Activated T-cell treated with anti-CD3 and anti-CD28 coated beads for 4 hours (primary cell): ENCODE measurements at places on chromosomes 7 and 10.

GRCh38 chr7:2843191-2843685, 870 bp downstream of the GNA12 start:
- DNase-seq, result no peak

GRCh38 chr10:77873536-77874380, 52.8 kb downstream of the DLG5 start:
- no peak for DNase-seq

GRCh38 chr7:19051767-19052375, 65.6 kb downstream of the TWIST1 start:
- peak; percentile 10 for DNase-seq

DNA sequence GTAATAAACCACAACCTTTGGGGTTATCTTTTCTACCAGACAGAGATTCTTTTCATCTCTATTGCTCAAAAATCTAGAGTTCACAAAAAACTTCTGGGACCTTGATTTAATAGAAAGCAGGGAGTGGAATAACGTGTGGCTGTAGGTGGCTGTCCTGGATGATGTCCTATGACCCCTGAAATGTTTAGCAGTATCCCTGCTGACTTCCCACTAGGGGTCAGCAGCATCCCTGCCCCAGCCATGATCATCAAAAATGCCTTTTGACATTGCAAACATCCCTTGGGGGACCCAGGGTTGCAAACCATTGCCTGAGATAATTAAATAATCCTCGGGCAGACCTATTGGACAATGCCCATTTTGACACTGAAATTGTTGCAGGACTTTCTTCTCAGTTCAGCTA, 177.1 kb downstream of the USP6NL start:
- no peak for DNase-seq

DNA sequence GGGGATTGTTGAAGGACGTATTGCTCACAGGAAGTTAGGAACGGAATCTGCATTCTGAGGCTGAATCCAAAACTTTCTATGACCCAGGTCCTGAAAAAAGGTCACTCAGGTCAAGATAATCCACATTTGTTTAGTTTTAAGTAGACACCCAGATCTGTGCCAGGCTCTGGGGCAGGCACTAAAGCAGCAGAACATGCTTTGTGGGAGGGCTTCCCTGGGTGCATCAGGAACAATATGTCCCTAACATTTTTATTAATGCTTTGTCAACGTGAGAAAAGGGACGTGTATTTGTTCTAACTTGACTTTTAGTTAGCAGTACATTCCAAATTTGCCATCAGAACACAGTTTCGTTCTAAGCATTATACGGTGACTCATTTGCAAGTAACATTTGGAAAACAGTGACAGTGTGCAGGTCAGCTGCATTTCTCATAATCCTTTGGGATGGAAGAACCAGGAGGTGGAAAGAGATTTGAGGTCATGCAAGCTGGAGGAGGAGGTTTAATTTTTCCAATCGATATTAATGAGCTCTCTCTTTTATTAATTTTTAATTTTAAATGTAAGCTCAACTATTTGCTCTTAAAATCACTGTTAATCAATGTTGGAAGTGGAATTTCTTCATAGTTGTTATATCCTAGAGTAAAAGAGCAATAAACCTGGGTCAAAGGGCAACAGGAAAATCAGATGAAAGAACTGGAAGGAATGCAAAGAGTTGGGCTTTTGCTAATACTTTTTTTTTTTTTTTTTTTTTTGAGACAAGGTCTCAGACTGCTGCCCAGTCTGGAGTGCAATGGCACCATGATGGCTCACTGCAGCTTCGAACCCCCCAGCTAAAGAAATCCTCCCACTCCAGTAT, 35.0 kb downstream of the TAS2R41 start:
- no peak for DNase-seq

DNA sequence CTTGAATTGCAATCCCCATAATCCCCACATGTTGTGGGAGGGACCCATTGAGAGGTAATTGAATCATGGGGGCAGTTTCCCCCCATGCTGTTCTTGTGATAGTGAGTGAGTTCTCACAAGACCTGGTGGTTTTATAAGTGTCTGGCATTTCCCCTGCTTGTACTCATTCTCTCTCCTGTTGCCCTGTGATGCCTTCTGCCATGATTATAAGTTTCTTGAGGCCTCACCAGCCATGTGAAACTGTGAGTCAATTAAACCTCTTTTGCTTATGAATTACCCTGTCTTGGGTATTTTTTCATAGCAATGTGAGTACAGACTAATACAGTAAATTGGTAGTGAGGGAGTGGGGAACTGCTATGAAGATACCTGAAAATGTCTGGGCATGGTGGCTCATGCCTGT, 65.0 kb downstream of the ANKRD7 start:
- no peak for DNase-seq
